Fibroblast of gingiva (primary cell): ENCODE measurements at places on chromosomes 11 and 22.

- DNase-seq: no peak
These were observed 21.5 kb upstream of the MIEF1 start for GRCh38 chr22:39480557-39480956.

- no peak for DNase-seq
These were observed 30.4 kb downstream of the FADD start for GRCh38 chr11:70233511-70233934.

- no peak for DNase-seq
These were observed 13.5 kb upstream of the SPI1 start for GRCh38 chr11:47391711-47392432.

- DNase-seq: peak; percentile 30
These were observed 69.1 kb downstream of the FCHSD2 start for GRCh38 chr11:73072935-73073481.

DNA sequence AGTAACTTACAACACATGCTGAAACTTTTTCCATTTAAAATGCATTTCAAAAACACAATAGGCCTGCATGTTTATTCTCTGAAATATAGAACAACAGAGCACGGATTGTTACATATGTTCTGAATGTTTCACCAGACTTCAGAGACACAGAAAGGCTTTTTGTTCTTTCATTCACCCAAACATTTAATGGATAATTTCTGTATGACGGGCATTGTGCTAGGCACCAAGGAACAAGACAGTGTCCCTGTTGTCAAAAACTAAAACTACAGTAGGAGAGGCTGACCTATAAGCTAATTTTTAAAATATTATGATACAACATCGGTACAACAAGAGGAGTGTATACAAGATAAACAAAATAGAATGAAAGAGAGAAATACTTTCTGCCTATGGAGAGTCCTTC is 81.9 kb upstream of the TEAD1 start:
- no peak for DNase-seq

DNA sequence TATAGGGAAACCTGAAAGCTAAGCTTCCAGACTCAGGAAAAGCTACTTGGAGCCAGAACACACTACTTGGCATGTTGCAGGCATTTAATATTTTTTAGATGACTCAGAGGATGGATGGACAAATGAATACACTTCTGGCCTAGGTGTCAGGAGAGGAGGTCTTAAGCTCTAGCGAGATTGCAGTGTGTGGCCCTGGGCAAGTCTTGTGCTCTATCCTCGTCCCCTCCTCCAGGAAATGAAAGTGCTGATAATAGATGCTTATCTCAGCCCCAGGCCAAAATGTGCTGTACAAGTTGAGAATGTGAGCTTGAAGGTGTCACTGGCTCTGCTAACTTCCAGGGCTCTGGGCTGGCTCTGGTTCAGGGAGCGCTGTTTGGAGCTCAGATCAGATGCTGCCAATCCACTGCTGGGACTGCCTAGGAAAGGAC is 136.3 kb downstream of the PKNOX2 start:
- DNase-seq: peak; percentile 5

DNA sequence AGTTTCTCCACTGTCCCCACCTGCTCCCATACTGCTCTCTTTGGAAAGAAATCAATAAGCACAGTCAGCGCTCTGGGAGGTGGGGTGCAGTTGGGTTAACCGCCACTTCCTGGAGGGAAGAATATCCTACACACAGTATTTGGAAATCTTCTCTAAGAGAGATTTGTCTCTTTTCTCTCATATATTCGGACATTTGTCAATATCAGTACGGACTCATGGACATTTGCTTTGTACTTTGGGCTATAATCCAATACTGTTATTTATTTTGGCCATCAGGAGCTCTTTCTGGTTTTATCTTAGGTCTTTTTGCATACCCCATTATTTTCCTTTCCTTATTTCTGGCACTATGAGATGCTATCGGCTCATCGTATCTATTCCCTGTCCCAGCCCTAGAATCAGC is 13.7 kb downstream of the NLRP14 start:
- DNase-seq: no peak

- no peak for DNase-seq
These were observed 36.6 kb downstream of the PARVG start for GRCh38 chr22:44217346-44217745.

GRCh38 chr11:62020661-62021060 is 53.2 kb upstream of the FTH1 start:
- DNase-seq: no peak

- no peak for DNase-seq
These were observed 103.3 kb downstream of the SGSM3 start for GRCh38 chr22:40473703-40474102.

- peak; percentile 39 for DNase-seq
These were observed 18.9 kb upstream of the C11orf96 start for GRCh38 chr11:43923406-43924111.

- no peak for DNase-seq
These were observed 59.0 kb upstream of the NARS2 start for GRCh38 chr11:78633516-78634310.

DNA sequence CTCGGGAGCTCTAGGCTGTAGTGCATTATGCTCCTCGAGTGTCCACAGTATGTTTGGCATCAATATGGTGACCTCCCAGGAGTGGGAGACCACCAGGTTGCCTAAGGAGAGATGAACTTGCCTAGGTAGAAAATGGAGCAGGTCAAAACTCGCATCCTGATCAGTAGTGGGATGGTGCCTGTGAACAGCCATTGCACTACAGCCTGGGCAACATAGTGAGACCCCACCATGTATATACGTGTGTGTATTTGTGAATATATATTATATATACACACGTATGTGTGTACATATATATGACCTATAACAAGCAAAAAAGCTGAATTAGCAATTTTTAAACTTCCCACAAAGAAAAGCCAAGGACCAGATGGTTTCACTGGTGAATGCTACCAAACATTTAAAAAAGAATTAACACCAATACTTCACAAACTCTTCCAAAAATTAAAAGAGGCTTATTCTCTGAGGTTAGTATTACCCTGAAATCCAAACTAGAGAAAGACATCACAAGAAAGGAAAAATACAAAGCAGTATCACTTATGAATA is 97.4 kb downstream of the RNF169 start:
- no peak for DNase-seq

- no peak for DNase-seq
These were observed 4.2 kb downstream of the SLC16A8 start for GRCh38 chr22:38079804-38080203.
